Caudate nucleus (tissue), 63 donors: ENCODE measurements at places on chromosomes 5 and 9.

DNA sequence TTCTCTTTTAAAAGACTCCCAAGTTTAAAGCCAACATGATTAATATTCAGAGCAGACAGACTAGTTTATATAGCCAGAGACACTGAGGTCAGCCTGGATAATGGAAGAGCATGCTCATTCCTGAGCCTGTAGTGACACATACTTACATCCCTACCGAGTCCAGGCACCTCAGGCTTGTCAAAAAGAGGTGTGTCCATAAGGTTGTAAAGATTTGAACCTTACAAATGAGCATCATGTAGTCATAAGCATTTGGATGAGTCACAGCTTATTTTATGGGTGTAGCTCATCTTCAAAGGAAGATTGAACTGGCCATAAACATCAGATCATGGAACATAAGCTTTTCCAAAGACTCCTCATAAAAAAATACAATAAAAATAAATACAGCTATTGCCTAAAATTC lies 333.5 kb downstream of the EFNA5 start:
- DNase-seq, result no peak

DNA sequence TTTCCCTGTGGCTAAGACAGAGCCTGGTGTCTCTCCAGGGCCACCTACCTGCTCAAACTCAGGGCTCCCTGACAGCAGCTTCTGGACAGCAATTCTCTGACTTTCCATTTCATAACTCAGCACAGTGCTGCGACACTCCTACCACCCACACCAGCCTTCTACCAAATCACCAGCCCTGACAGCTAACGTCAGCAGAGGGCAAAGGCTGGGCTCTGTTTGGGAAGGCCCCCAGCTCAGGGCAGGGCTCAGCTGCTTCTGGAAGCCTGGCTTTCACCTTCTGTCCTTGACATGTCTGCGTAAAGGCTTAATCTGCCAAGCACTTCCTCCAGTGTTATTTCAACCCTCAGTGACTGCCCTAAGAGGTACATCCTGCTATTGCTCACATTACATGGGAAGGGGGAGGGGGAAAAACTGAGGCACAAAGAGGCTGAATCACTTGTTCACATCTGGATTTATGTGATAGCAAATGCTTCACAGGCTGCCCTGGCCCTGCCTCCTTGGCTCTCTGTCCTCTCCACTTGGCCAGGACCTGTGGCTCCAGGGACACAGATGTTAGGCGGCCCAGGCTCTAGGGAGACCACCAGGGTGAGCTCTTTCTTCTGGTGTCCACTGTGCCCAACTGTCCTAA lies 102.5 kb upstream of the PANK3 start:
- DNase-seq, result peak; percentile 15

DNA sequence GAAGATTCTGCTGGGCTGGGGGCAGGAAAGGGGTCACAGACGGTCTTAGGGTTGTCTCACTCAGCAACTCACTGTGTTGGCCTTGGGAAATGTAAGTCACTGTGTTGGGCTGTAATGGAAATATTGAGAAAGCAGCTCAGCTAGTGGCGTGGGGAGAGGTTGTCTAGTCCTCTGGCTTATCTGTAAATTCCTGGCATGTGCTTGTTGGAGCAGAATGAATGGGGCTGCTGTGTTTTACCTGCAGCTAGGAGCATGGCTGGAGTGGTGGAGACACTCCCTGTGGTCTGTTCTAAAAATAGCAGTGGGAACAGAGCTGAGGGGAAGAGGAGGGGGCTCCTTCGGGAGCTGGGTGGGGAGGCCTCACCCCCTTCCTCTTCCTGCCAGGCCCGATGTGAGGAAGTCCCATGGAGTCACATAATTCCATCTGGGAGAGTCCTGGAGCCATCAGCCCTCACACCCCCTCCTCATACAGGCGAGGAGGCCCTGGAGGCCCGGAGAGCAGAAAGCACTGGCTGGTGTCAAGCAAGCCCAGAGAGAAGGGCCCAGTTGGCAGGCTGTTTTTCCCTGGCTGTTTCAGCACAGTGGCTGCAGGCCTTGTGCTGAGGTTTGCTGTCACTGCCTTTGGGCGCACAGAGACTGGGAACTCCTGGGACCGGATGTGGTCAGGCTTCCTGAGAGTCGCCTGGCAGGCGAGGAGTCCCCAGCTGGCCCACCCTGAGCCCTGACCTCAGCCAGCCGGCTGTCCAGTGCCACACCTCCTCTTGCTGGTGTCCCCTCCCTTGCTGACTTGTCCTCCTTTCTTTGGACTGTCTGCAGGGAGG lies 84.9 kb downstream of the RGS3 start:
- DNase-seq, result peak; percentile 33

DNA sequence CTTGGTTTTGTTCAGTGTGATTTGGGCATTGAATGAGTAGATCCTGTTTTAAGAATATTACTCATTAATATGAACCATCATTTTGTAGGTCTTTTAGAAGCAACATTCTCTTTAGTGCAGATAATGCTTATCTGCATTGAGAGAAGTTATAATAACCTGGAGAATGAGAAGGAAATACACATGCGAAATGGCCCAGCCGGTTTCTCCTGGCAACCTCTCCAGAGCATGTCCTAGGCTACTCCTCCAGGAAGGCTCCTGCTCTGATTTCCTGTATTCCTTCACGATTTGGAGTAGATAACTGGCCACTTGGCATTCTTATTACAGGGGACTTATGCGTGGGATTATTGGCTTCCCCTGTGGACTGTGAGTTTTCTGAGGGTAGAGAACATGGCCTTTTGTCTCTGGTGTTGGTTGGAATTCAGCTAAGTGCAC lies 12.6 kb downstream of the DAPK1 start:
- no peak for DNase-seq

- no peak for DNase-seq
Measured at GRCh38 chr5:175688352-175689146, 30.7 kb downstream of the HRH2 start.

- no peak for DNase-seq
Measured at GRCh38 chr9:74644023-74644422, 146.9 kb downstream of the RORB start.

- no peak for DNase-seq
Measured at GRCh38 chr9:72826996-72827949, 125.6 kb downstream of the ALDH1A1 start.

- no peak for DNase-seq
Measured at GRCh38 chr9:86778761-86779160, 168.5 kb downstream of the GAS1 start.

DNA sequence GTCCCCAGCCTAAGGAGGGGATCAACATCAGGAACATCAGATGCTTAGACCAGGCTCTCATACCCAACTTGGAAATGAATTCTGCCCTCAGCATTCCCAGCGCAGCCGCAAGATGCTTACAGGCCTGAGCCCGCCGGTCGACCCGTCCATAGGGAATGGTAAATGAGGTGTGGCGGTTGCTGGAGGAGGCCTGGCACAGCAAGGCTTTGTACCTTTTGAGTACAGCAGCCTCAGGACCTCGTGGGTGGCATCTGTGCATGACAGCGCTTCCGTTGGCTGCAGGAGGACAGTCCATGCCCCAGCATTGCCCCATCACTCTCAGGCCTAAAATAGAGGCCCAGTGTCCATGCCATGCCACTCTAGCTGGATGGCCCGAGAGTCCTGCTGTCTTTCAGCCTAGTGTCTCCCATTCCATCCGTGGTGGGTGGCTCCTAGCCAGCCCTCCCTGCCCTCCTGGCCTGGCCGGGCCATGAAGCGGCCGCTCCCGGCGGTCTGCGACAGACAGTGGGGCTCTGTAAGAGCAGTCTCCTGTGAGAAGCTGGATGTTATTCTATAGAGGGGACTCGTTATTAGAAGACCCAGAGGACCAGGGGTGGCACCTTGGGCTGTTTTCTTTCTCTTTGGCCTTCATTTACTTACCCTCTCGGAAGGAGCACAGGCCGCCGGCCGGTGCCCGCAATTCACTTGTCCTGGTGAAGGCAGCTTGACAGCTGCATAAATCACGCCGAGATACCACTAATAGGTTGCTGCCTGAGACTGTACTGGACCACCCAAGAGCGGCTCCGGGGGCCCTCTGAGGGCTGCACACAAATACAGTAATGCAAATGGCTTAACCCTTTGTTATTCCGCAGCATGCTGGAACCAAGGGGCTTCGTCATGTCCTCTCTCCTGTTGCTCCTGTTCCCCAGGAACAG lies 223.5 kb upstream of the TUT7 start:
- DNase-seq, result no peak

GRCh38 chr5:78016863-78017529 lies 240.9 kb upstream of the TBCA start:
- DNase-seq, result no peak

DNA sequence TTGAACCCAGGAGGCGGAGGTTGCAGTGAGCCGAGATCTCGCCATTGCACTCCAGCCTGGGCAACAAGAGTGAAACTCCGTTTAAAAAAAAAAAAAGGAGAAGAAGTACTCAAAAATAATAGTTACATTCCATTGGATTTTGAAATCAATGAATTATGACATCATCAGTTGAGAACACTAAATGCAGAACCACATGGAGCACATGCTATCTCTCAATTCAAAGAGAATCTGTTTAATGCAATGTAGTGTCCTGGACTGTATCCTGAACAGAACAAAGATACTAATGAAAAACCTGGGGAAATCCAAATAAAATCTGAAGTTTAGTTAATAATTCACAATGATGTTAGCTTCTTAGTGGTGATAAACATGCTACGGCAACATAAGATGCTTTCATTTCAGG lies 20.3 kb downstream of the CDC14B start:
- no peak for DNase-seq

GRCh38 chr9:36450110-36450732 lies 50.2 kb upstream of the RNF38 start:
- no peak for DNase-seq

DNA sequence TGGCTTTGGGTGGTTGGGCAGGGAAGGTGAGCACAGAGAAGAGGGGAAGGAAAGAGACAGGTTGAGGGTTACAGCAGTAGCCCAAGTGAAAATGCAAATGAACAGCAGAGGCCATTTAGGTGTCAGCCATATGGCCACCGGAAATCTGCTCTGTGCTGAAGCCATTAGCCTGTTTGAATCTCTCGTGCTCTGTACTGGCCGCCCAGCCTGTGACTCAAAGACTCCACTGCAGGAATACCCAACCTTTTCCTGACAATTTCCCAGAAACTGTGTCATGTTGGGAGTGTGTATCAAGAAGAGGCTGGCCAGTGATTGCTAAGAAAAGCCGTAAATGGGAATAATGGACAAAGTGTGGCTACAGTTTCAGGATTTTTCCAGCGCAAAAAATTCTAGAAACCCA lies 35.9 kb upstream of the RAI14 start:
- DNase-seq, result no peak

GRCh38 chr9:81530310-81530810 lies 159.0 kb downstream of the TLE1 start:
- DNase-seq, result no peak

- DNase-seq, result no peak
Measured at GRCh38 chr9:80791836-80792235, 897.5 kb downstream of the TLE1 start.

DNA sequence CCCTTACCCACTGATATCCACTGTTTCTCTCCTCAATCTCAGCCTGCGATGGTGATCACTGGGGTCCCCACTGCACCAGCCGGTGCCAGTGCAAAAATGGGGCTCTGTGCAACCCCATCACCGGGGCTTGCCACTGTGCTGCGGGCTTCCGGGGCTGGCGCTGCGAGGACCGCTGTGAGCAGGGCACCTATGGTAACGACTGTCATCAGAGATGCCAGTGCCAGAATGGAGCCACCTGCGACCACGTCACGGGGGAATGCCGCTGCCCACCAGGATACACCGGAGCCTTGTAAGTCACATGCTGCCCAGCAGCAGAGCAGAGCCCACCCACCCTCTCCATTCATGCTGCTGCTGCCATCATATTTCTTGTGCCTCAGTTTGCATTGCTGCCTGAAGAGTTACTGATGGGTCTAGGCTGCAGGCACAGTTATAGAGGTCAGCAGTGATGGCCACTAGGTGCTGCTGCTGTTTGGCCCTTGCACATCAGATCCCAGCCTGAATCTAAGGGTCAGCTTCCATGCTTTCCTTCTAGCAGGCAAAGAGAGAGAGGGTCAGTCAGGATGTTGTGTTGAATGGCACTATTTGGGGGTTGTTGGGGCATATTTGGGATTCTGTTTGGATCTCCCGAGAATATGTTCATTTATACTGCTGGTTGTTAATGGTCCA lies 106.0 kb downstream of the MEGF10 start:
- no peak for DNase-seq

GRCh38 chr5:177339107-177339638 lies 12.3 kb downstream of the LMAN2 start:
- DNase-seq, result no peak

- no peak for DNase-seq
Measured at GRCh38 chr5:151924564-151925301, at the start of gene GLRA1. Gene GLRA1, minus strand, starts transcription at chr5:151924851. Its CDS starts 302 bp downstream, at chr5:151924549.

- DNase-seq, result no peak
Measured at GRCh38 chr9:126020836-126021235, 273.7 kb downstream of the PBX3 start.

- no peak for DNase-seq
Measured at GRCh38 chr9:115134941-115135340, 17.0 kb upstream of the TNC start.

GRCh38 chr5:159336586-159336985 lies 6.3 kb upstream of the IL12B start:
- DNase-seq, result no peak

- DNase-seq, result no peak
Measured at GRCh38 chr9:82553654-82554366, 509.1 kb downstream of the RASEF start.

GRCh38 chr9:12595400-12595799 lies 97.8 kb upstream of the TYRP1 start:
- no peak for DNase-seq

DNA sequence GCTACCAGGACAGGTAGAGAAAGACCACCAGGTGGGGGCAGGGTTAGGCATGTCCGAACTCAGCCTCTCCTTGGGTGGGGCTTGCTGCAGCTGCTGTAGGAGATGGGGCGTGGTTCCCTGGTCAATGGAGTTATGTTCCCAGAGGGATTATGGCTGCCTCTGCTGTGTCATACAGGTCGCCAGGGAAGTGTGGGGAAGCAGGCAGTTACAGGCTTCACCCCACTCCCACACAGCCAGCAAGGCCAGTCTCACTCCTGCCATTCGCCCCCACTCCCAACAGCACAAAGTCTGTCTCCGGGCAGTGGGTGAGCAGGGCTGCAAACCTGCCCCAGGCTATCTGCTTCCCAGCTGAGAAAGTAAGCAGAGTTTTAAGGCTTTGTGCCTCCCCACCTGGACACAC lies 20.0 kb upstream of the CEP72 start:
- no peak for DNase-seq

DNA sequence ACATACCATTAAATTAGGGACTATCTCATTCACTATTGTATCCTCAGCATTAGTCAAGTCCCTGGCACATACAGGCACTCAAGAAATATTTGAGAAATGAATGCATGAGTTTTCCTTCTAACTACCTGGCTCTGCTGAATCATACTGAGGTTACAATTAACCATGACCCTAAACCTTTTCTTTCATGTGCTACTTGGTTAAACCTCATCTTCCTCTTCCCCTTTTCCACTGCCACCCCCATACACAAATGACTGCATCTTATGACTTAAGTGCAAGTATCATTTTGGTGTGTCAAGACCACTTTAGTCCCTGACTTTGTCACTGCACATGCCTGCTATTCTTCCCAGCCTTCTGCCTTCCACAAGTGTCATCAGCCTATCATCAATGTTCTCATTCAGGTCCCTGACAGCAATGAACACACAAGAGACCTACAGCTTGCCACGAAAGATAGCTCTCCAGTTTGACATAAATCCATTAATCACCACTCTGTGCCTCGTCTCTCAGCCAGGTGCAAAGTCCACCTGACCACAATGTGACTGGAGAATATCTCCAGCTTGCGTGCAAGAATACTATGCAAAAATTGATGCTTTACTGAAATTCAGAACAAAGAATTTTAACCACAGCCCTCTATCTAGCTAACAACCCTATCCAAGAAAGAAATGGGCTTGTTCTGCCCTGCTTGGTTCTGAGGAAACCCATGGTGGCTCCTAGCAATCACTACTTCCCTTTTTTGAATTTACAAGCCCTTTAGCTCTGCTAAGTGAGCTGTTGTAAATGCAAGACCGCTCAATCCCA lies 74.5 kb downstream of the MAPKAP1 start:
- DNase-seq, result no peak
